ENCODE measurements at places on chromosomes 7 and 10. TPM values are rescaled to one million over a fixed set of nuclear protein-coding genes. Genes with fewer than 3 reads are reported as not detected.

The TMEM184A gene
- polyA plus RNA-seq: 0.91 TPM

The KLLN gene
- polyA plus RNA-seq: 0.90 TPM

The CYP3A7 gene
- polyA plus RNA-seq: not detected

The RAMP3 gene
- 107 TPM for polyA plus RNA-seq

The SLC16A12 gene
- polyA plus RNA-seq: 12.6 TPM

The ITGA8 gene
- 2.6 TPM for polyA plus RNA-seq

The ZNF467 gene
- 16.9 TPM for polyA plus RNA-seq

The POLD2 gene
- polyA plus RNA-seq: 96.0 TPM

The SPDYE11 gene
- not detected for polyA plus RNA-seq

The SLC26A3 gene
- 0.11 TPM for polyA plus RNA-seq

The FKBP9 gene
- polyA plus RNA-seq: 21.1 TPM

The CYP3A5 gene
- 9.8 TPM for polyA plus RNA-seq

The ERVW-1 gene
- polyA plus RNA-seq: not detected

The CARD11 gene
- polyA plus RNA-seq: 0.79 TPM

The LOXL4 gene
- polyA plus RNA-seq: 2.8 TPM

The C10orf53 gene
- not detected for polyA plus RNA-seq

The LDB3 gene
- polyA plus RNA-seq: 0.63 TPM

The CNPY1 gene
- polyA plus RNA-seq: not detected

The FRAT1 gene
- polyA plus RNA-seq: 2.7 TPM

The NODAL gene
- polyA plus RNA-seq: not detected

The PIP gene
- polyA plus RNA-seq: not detected

The PTPRE gene
- 16.9 TPM for polyA plus RNA-seq

The MBL2 gene
- polyA plus RNA-seq: not detected

The FANK1 gene
- 1.2 TPM for polyA plus RNA-seq

The CFAP43 gene
- not detected for polyA plus RNA-seq

The LBX1 gene
- not detected for polyA plus RNA-seq

The MBLAC1 gene
- polyA plus RNA-seq: 2.3 TPM

The GIMAP1 gene
- 6.9 TPM for polyA plus RNA-seq

The KIF5B gene
- 49.7 TPM for polyA plus RNA-seq

The PTTG1IP2 gene
- polyA plus RNA-seq: not detected

The SERPINE1 gene
- polyA plus RNA-seq: 110 TPM

The GPR26 gene
- under 0.01 TPM for polyA plus RNA-seq

The ZNF239 gene
- 2.8 TPM for polyA plus RNA-seq

The CFAP46 gene
- polyA plus RNA-seq: not detected

The C10orf105 gene
- polyA plus RNA-seq: 0.19 TPM

The MYH16 gene
- not detected for polyA plus RNA-seq

The ENTPD1 gene
- polyA plus RNA-seq: 7.2 TPM

The ADRA2A gene
- 99.6 TPM for polyA plus RNA-seq

The ZNF680 gene
- polyA plus RNA-seq: 3.2 TPM

The LDB1 gene
- polyA plus RNA-seq: 23.6 TPM

The CDHR3 gene
- 1.5 TPM for polyA plus RNA-seq

The IKZF1 gene
- polyA plus RNA-seq: 3.9 TPM

The DENND2A gene
- polyA plus RNA-seq: 38.9 TPM

The COBL gene
- 1.8 TPM for polyA plus RNA-seq

The HYAL4 gene
- not detected for polyA plus RNA-seq

The GIMAP7 gene
- polyA plus RNA-seq: 43.4 TPM

The HGF gene
- 2.6 TPM for polyA plus RNA-seq

Measured in adipose tissue (tissue), 3 donors.